ENCODE measurements at places on chromosomes 2 and 18. TPM values are rescaled to one million over a fixed set of nuclear protein-coding genes. Genes with fewer than 3 reads are reported as not detected.

GRCh38 chr18:55510809-55511208, 77.2 kb downstream of the TCF4 start:
- DNase-seq = no peak

GRCh38 chr2:118176601-118177000, 88.3 kb downstream of the INSIG2 start:
- no peak for DNase-seq

- DNase-seq = no peak
Observed at GRCh38 chr18:68568364-68569155, 146.3 kb downstream of the TMX3 start.

- DNase-seq = no peak
Observed at GRCh38 chr2:206250041-206250897, 24.2 kb upstream of the ZDBF2 start.

The ZSWIM2 gene
- total RNA-seq = not detected

- no peak for DNase-seq
Observed at GRCh38 chr2:23703037-23703582, 223.8 kb downstream of the ATAD2B start.

The SAG gene
- not detected for total RNA-seq

DNA sequence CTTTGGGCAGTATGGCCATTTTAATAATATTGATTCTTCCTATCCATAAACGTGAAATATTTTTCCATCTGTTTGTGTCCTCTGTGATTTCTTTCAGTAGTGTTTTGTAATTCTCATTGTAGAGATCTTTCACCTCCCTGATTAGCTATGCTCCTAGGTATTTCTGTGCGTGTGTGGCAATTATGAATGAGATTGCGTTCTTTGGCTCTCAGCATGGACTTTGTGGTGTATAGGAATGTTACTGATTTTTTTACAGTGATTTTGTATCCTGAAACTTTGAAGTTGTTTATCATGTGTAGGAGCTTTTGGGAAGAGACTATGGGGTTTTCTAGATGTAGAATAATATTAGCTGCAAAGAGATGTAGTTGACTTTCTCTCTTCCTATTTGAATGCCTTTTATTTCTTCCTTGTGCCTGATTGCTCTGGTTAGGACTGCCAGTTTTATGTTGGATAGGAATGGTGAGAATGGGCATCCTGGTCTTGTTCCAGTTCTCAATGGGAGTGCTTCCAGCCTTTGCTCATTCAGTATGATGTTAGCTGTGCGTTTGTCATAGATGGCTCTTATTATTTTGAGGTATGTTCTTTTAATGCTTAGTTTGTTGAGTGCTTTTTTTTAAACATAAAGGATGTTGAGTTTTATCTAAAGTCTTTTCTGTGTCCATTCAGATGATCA, 27.0 kb upstream of the THUMPD2 start:
- DNase-seq = no peak

DNA sequence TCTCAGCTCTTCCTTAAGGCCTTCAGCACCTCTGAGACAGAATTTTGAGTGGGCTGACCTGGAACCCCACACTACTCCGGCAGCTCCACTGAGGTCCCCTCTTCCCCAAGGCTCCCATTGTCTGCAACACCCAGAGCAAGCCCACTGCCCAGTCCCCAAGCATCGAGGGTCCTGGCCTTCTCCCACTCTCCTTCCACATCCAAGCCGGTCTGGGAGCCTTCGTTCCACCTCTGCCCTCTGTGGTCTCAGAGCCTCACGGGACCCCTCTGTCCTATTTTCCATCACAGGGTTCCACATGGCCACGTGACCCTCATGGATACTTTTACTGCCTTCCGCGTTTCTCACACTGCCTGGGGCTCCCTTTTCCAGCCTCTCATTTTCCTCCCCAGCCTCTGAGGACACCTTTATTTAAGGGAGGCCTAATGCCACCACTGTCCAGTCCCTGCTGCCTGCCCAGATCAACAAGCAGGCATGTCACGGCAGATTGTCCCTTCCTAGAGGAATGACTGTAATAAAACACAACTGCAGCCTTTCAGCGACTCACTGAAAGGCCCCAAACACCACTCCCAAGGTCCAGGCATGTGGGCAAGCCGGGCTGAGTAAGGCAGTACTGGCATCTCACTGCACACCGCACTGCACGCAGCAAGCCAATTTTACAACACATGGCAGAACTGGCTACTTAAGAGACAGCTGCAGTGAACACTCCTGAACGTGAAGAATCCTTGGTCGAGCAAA, 7.9 kb upstream of the SALL3 start:
- no peak for DNase-seq

- no peak for DNase-seq
Observed at GRCh38 chr2:54394392-54394791, 61.7 kb upstream of the SPTBN1 start.

The PIEZO2 gene
- total RNA-seq = 4.1 TPM

GRCh38 chr2:230893841-230894781, 29.4 kb downstream of the ITM2C start:
- DNase-seq = no peak

- DNase-seq = no peak
Observed at GRCh38 chr2:37378411-37378810, 34.0 kb downstream of the QPCT start.

GRCh38 chr18:55446996-55447671, 140.9 kb downstream of the TCF4 start:
- no peak for DNase-seq

- DNase-seq = no peak
Observed at GRCh38 chr18:54752185-54752584, 76.1 kb upstream of the RAB27B start.

DNA sequence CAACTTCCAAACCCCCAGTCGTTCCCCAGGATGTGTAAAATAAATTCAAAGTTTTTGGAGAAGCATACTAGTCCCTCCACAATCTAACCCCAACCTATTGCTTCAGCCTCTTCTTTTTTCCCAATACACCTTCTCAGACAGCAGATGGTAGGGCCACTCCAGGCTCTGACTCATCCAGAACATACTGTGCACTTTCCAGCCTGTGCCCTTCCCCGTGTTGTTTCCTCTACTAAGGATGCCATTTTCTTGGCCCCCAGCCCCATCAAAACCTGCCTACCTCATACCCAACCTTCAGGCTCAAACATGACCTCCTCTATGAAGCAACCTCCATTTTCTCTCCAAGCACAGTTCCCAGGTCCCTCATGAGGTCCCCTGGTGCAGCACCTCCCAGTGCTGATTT, 669.3 kb downstream of the BCL11A start:
- DNase-seq = no peak

The VAMP5 gene
- 8.4 TPM for total RNA-seq

The DYNAP gene
- total RNA-seq = not detected

DNA sequence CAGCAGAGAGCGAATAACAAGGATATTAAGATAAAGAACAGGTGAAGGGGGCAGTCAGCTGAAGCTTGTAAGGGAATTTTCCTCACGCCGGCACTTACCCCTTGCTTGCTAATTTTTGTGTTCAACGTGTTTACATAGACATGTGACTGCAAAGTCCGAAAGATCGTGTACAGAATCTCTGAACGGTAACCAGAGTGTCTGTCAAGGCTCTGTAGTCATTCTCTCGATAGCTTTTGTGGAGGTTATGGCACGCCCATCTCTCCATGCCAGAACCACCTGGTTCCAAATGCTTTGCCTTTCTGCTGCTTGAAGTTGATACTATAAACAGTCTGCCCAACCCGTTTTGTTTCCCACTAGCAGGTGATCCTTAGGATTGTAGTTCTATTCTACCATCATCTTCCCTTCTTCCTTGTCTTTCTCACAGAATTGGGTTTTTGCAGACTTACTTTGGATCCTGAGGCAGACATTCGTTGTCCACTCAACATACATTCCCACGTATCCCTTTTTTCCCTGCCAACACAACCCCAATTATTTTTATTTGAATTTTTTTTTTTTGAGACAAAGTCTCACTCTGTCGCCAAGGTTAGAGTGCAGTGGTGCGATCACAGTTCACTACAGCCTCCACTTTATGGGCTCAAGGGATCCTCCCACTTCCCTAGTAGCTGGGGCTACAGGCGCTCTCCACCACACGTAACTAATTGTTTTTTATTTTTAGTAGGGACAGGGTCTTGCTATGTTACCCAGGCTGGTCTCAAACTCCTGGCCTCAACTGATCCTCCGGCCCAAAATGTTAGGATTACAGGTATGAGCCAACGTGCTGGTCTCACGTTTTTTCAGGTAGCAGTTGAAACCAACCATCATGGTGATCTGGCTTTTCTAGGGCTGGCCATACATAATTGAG, 1.3 kb upstream of the USP34 start:
- peak; percentile 46 for DNase-seq

DNA sequence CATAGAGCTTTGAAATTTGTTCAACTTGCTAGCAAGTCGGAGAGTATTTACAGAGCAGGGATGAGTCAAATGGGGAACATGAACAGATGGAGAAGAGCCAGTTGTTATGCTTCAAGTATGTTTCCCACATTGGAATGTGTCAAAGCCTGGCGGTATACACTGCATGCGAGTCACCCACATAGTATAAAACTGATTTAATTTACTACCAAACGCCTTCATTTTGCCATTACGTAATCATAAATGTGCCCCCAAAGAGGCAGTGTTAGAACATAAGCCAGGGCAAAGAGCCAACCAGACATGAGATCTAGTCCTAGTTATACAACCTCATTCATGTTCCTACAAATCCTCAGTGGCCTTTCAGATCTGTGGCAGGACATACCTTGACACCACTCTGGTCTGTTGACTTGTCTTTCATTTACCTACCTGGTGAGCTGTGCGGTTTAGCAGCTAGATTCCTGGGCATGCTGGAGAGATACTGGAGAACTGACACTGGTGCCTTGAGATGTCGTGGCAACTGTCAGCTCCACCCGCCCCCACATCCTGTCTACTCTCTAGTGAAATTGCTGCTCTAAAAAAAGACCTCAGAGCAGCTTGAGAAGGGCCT, 21.7 kb upstream of the NRP2 start:
- DNase-seq = peak; percentile 28

GRCh38 chr2:162063281-162063680, 10.7 kb downstream of the DPP4 start:
- no peak for DNase-seq

DNA sequence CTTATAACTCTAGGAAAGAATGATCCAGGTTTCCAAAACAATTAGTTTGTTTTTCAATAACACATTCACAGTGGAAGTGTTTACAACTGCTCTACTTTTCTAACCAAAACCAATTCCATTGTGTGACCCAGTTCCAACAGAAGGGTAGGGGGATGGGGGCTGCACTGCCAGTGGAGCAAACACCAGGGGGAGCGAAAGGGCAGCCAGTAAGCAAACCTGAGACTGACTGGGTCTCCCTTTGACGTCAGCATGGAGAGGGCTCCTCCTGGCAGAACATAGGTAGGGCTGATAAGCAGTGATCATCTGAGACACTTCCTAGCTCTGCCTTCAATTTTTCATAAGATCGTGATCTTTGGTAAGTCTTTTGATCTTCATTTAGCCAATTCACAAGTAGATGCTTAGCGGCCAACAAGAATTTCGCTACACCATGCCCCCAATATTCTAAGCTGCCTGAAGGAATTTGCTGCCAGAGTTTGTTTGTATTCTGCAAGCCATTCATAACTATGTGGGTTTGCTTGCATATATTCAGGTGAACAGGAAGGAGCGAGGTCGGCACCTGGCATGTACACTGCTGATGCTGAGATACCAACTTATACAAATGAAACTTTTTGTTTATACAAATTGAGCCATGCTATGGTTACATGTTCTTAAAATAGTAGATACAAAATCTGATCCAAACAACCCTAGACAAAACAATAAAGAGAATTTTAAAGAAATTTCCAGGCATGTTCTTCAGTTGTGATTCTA, 45.9 kb downstream of the ST6GAL2 start:
- DNase-seq = peak; percentile 25

The MAP3K19 gene
- total RNA-seq = 2.7 TPM

DNA sequence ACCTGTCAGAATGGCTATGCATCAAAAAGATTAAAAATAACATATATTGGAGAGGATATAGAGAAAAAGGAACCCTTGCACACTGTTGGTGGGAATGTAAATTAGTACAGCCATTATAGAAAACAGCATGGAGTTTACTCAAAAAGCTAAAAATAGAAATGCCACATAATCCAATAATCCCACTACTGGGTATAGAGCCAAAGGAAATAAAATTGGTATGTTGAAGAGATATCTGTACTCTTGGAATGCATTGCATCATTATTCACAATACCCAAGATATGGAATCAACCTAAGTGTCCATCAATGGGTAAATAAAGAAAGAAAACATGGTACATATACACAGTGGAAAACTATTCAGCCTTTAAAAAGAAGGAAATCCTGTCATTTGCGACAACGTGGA, 77.2 kb downstream of the C1D start:
- no peak for DNase-seq

GRCh38 chr2:177291701-177292100, 27.2 kb upstream of the NFE2L2 start:
- no peak for DNase-seq

DNA sequence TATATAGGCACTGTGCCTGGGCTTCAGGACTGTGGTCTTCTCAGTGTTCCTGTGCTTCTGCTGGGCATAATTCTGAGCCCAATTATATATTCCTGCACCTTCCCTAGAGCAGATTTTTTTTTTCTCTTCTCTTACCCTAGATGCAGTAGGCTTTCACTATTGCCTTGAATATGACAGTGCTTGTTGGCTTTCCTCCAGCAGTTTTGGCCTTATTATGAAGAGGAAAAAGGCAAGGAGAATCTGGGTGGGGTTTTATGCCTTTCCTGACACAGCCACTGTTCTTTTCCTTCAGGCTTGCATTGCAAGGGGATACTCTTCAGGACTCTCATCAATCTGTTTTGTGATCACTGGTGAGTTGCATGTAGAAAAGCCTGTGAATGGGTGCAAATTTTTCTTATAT, 221.9 kb upstream of the CELF4 start:
- no peak for DNase-seq

GRCh38 chr2:208939852-208940251, 484.0 kb upstream of the MAP2 start:
- no peak for DNase-seq

DNA sequence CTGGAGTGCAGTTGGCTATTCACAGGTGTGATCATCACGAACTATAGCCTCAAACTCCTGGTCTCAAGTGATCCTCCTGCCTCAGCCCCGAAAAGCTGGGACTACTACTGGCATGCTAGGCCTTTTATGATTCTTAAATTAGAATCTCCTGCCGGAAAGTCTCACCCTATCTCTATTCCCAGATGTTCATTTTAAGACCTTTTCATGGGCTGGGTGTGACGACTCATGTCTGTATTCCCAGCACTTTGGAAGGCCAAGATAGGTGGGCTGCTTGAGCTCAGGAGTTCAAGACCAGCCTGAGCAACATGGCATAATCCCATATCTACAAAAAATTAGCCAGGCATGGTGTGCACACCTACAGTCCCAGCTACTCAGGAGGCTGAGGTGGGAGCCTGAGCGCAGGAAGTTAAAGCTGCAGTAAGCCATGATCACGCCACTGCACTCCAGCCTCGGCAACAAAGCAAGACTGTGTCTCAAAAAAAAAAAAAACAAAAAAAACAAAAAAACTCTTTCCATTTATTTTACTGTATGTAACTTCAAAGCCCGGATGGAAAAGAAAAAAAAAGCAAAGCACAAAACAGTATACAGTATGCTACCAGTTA, 8.1 kb downstream of the PPP4R3B start:
- no peak for DNase-seq

The KRTCAP3 gene
- 31.4 TPM for total RNA-seq

The CNRIP1 gene
- 3.6 TPM for total RNA-seq

GRCh38 chr2:218296200-218296599, 3.9 kb upstream of the TMBIM1 start:
- no peak for DNase-seq

Measured in prostate gland (tissue), 2 donors.